ENCODE measurements at places on chromosomes 1 and 21. TPM values are rescaled to one million over a fixed set of nuclear protein-coding genes. Genes with fewer than 3 reads are reported as not detected.

DNA sequence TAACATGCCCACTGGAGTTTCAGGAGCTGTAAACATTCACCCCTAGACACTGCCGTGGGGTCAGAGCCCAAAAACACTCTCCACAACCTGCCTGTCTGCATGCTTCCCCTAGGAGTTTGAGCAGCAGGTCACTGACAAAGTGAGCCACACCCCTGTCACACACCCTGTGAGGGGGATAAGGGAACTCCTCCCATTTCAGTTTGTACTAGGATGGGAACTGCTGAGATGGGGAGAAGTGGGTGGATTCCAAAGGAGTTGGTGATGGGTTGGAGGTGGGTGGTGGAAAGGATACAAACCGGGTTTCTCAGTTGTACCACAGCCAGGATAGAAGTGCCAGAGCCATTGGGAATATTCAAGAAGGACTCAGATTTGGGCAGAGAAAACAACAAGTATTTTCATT is 140.2 kb downstream of the MIS18A start:
- DNase-seq, result no peak

DNA sequence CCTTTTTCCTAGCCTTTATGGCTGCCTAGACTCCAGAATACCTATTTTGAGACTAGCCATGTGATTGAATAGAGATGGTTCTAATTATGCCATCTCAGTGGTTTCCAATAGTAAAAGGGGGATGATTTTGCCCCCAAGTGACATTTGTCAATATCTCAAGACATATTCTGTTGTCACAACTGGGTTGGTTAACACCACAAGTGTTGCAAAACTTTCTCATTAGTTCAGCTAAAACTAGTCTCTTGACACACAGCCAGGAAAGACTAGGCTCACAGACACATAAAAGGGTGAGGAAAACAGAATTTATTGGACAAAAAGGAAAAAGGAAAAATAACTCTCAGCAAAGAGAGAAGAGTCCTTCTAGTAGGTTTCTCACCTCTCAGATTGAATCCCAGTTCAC is 39.9 kb upstream of the GBP5 start:
- DNase-seq, result no peak

GRCh38 chr1:213744780-213745179 is 243.0 kb upstream of the PROX1 start:
- DNase-seq, result no peak

The GLIS1 gene
- total RNA-seq, result 0.13 TPM

The CTH gene
- total RNA-seq, result 32.6 TPM

- no peak for DNase-seq
These were observed 62.1 kb downstream of the HSPG2 start for GRCh38 chr1:21874778-21875547.

All from A673 (cell line).